CD8-positive, alpha-beta memory T cell (primary cell): ENCODE measurements at places on chromosomes 16 and 17. TPM values are rescaled to one million over a fixed set of nuclear protein-coding genes. Genes with fewer than 3 reads are reported as not detected.

The PLA2G10 gene
- total RNA-seq: not detected

GRCh38 chr17:77453613-77454241 lies 313.0 kb downstream of the SEC14L1 start:
- DNase-seq: peak; percentile 34

DNA sequence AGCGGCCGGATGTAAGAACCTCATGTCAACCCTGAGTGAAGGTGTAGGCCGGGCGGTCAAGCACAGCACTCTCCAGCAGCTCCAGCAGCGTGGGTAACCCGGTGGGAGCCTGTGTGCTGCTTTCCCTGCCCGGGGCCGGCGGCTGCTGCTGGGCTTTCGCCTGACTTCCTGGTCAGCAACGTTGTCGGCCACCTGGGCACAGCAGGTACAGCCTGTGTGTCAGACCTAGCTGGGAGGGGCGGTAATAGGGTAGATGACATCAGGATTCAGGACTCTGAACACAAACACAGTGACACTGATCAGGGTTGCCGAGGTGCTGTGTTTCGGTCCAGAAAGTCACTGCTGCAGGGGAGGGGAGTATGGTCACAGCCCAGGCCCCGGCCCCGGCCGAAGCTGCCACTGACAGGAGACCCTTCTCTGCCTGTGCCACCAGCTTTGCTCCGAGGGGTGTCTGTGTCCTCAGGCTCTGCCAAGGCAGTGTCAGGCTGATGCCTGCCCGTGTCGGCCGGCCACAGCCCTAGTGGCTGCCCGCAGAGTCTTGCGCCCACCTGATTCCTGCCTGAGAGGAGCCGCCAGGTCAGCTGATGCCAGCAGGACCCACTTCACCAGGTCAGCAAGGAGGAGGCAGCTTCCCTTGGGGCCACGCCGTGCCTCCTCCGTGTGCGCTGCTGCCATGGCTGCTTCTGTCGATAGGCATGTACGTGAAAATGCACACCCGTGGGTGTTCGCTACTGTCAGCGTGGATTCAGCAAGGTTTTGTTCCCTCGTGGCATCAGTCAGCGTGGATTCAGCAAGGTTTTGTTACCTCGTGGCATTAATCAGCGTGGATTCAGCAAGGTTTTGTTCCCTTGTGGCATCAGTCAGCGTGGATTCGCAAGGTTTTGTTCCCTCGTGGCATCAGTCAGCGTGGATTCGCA lies 9.2 kb downstream of the RAB40C start:
- no peak for DNase-seq

DNA sequence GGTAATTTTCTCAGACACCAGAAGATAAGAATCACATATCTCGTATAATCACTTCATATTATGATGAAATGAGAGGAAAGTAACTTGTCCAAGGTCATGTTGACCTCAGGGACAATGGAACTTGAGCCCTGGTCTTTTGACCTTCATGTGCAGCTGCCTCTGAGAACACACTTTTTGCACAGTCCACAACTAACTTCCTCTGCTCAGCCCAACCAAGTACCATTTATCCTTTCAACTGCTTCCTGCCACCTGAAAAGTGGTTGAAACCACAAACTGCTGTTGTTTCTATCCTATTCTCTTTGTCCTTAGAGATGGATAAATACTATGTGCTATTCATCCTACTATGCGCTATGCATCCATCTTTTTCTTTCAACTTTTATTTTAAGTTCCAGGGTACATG lies 2.3 kb upstream of the CCL1 start:
- no peak for DNase-seq

The CSH1 gene
- total RNA-seq: not detected

The KRTAP17-1 gene
- not detected for total RNA-seq

- no peak for DNase-seq
These were observed 38.4 kb downstream of the TSC2 start for GRCh38 chr16:2086106-2086742.

The C17orf78 gene
- total RNA-seq: not detected

- DNase-seq: no peak
These were observed 29.0 kb downstream of the SPAG9 start for GRCh38 chr17:51091635-51092034.

DNA sequence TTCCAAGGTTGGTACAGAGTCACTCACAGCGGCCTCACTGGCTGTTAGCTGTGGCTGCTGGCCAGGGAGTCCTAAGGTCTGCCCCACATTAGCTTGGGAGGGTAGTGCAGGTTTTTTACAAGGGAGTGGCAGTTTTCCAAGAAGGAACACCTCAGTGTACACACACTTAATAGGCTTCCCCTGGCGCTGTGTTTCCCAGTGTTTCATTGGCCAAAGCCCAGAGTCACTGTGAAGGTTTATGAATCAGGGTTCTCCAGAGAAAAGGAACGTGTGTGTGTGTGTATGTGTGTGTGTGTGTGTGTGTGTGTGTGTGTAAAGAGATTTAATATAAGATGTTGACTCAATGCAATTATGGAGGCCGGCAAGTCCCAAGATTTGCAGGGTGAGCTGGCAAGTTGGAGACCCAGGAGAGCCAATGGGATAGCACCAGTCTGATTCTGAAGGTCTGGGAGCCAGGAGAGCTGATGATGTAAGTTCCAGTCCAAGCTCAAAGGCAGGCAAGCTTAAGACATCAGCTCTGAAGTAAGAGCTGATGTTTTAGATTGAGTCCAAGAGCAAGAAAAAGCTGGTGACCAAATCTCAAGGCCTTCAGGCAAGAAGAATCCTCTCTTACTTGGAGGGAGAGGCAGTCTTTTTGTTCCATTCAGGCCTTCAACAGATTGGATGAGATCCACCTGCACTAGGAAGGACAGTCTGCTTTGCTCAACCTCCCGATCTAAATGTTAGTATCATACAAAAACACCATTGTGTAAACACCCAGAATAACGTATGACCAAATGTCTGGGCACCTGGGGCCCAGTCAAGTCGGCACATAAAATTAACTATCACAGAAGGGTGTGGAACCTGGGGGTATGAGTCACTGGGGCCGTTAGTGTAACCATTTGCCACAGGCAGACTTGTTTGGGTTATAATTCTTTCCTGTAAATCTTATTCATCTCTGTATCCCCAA lies 206.8 kb downstream of the PRKCA start:
- DNase-seq: no peak

DNA sequence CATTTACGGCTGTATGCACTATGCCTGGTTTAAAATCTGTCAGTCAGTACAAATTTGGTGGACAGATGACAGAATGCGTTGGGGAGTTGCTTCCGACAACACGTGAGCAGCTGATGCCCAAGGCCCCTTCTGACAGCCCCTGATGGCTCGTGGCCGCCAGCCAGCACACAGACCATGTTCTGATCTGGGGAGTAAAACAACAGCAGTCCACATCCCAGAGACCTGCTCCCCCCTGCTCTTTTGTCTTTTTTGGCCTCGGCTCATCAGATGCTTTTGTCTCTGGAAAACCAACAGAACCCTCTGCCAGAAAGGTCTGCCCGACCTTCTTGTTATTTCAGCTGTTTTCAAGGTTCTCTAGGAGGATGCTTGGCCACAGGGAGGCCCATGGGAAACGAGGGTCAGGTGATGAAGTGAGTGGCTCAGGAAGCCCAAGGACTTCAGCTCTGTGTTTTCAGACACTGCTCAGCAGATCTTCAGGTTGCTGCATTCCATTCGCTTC lies 10.8 kb downstream of the ARSG start:
- DNase-seq: no peak

DNA sequence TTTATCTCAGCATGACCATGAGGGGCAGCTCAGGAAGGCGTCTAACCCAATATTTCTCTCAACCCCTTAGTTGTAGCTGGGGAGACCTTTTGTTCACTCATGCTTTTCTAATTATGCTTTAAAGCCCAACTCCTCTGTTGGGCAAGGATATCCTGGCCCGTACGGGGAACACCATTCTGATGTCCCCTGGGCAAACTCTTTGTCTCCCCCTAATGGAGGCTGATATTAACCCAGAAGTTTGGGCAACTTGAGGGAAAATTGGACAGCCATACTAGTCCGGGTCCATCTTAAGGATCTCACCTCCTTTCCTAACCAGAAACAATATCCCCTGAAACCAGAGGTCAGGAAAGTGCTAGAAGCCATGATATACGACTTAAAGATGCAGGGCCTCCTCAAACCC lies 143.7 kb upstream of the COX10 start:
- DNase-seq: no peak

The KRT36 gene
- not detected for total RNA-seq

- DNase-seq: no peak
These were observed 418.7 kb upstream of the DYNLRB2 start for GRCh38 chr16:80122115-80122514.
